Nucleus accumbens (tissue), 56 donors: ENCODE measurements at places on chromosomes 7 and 10.

DNA sequence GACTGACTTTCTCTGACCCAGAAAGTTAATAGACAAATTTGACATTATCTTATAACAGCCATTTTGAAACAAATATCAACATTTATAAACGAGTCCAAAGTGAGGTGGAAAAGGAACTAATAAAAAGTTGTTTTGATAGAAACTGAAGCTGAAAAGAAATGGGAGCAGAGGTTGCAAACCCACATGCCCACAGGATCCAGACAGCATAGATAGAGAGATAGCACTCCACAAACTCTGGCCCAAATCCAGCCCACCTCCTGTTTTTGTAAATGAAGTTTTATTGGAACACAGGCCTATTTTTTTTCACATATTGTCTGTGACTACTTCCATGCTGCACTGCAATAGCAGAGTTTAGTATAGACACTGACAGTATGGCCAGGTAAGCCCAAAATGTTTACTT is 171.9 kb downstream of the PRKG1 start:
- DNase-seq = no peak

DNA sequence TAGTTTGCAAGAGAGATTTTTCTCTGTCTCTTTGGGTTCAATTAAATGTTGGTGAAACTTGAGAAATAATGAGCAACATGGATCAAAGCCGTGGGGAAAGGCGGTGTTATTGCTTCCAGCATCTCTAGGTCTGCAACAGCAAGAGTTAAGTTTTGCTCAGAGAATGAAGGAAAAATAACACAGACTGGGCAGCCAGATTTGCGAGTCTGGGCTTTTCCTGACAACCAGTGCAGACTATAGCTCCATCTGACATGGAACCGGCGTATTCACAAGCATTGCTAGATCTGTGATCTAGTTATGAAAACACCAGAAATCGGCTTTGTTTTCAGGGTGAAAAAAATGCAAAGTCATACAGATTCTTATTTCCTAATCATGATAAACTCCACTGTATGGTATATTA is 110.4 kb downstream of the CAMK1D start:
- DNase-seq = no peak

- no peak for DNase-seq
Observed at GRCh38 chr7:129163875-129164544, 19.5 kb downstream of the TSPAN33 start.

DNA sequence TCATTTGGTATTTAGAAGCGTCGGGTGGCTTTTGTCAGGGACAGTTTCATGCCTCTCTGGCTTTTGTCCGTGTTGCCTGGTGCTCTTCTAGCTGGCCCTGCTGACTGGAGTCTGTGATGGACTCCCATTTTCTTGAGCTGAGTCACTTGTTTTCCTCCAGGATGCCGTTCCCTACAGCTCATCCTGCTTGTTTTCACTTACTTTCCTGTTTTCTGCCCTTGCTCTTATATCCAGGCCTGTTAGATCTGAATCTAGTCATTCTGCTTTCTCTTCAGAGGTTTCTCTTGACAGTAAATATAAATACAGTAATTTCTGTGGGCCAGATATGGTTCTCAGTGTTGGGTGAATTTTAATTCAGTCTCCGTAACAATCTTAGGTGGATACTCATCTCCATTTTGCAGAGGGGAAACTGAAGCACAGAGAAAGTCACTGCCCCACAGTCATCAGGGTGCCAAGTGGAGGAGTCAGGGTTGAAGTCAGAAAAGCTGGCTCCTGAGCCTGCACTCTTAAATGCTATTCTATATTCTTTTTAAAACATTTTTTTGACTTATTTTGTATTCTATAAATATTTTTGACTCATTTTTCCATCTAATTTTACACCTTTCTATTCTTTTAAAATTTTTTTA is 85.4 kb downstream of the CCNY start:
- no peak for DNase-seq

DNA sequence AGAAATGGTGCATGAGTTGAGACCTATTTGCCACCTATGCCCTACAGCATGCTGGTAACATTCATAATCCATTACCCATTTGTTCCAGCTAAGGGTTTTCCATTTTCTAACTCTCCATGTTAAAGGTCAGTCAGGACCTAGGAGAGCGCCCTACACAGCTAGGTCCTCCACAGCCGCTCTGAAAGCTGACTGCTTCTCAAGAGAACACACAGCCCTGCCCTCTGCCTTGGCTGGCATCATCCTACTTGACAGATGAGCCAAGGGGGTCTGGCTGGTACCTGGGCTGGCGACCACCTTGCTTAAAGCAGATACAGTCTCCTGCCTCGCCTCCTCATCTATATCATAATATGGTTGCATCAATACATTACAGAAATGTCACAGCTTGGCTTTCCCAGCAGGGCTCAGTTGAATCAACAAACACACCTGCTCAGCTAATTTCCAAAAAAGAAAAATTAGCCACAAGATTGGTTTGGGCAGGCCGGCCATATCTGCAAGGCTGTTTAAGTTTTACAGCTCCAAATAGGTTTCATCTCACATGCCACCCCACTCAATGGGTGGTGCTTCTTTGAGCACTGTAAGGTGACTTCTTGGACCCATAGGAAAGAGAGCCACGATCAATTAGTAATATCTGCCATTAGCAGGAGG is 17.3 kb downstream of the TLL2 start:
- DNase-seq = no peak
